ENCODE measurements at places on chromosomes 5 and 9.

- no peak for DNase-seq
These were observed 621 bp downstream of the NR6A1 start for GRCh38 chr9:124770359-124771020.

GRCh38 chr9:133153227-133154096, 10.3 kb downstream of the GBGT1 start:
- no peak for DNase-seq

GRCh38 chr9:37085233-37085632, 35.1 kb upstream of the ZCCHC7 start:
- DNase-seq: no peak

DNA sequence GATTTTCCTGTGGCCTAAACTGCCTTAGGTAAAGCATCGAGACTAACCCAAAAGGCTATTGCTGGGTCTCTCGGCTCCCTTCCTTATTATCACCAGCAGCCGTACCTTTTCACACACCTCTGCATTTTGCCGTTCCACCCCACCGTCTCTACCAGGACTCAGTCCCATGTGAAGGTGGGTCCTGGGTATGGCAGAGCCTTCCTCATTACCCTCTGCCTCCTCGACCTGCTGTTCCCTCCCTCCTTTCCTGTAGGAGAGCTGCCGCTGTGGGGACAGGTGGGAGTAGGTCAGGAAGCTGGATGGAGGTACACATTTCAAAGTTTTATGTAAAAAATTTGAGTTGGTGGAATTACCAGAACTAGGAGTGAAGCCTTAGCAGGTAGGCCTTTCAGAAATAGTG, 1.8 kb downstream of the CCL28 start:
- no peak for DNase-seq

DNA sequence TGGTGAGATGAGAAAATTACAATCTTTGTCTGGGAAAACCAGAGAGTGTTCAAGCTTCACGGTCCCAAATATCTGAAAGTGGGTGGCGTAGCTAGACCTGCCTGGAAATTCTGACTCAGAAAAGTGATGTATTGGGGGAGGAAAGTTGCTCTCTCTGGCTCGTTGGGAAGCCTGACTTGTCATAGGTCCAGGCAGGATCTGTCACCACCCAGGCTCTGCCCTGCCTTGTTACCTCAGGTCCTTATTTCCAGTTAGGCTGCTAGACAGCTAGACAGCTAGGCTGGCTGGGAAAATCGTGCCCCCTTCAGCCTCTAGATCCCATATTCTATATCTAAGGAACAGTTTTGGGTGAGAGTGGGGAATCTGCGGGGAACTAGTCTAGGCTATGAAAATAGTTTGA, 41.0 kb upstream of the HCN1 start:
- DNase-seq: no peak

DNA sequence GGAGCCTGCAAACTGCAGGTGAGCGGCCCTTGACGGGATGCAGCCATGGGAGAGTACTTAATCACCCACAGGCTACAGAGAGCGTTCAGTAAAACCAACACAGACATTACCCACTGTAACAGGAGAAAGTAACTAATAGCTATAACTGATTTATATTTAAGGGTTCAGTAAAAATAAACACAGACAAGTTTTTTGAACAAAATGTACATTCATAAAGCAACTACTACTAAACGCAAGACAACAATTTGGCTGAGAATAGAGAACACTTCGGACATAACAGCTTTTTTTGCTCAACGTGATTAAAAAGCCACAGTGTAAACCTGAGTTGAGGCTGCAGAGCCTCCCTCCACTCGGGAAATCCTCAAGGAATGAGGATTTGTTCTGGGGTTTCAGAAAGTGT, 61.7 kb downstream of the LIFR start:
- no peak for DNase-seq

- no peak for DNase-seq
These were observed 48.4 kb downstream of the IRX2 start for GRCh38 chr5:2703041-2703440.

DNA sequence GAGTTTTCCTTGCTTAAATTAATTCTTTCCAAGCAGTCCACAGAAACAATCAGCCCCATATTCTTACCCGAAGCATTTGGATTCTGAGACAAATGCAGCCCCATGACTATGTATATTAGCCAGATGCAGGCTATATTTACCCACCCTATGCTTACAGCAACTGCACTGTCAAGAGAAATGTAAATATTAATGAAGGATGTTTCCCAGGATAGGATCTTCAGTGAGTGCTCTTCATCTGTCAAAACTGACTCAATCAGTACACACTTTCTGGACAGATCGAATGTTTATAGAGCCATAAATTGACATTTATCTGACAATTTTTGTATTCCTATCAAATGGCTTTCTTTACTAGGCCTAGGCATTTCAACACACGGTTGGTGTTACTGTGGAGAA, 725.3 kb upstream of the SEMA6A start:
- DNase-seq: no peak

DNA sequence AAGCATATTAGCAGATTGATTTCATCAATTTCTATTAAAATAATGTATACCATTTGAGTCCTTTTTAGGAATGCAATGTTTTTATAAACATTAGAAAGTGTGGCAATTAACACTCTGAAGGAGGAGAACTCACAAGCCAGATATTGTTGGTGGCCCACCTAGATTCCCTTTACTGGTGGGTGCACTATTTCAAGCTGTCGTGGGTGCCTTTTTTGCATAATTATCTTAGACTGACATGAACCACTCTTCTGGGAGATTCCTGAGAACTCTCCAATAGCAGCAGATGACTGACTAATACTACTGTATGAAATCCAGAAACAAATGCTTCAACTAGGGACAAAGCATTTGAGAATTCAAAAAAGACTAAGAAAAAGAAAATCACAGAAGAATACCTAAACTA, 526.0 kb downstream of the CDH18 start:
- no peak for DNase-seq

DNA sequence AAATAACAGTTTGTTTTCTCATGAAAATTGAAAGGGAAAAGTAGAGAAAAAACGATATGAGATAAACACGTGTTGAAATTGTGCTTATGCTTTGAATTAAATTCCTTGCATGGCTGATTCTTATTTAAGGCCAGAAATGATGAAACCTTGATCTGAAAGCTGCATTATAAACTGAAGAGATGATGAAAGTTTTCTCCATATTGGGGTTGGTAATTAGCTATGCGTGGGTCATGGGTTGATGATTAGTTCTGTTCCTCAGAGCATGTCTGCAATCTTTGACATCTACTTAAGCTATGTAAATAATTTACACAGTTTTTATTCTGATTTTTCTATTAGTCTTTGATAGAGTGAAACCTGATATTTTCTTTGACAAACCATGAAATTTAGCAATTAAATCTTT, 264.1 kb downstream of the CD180 start:
- DNase-seq: no peak

DNA sequence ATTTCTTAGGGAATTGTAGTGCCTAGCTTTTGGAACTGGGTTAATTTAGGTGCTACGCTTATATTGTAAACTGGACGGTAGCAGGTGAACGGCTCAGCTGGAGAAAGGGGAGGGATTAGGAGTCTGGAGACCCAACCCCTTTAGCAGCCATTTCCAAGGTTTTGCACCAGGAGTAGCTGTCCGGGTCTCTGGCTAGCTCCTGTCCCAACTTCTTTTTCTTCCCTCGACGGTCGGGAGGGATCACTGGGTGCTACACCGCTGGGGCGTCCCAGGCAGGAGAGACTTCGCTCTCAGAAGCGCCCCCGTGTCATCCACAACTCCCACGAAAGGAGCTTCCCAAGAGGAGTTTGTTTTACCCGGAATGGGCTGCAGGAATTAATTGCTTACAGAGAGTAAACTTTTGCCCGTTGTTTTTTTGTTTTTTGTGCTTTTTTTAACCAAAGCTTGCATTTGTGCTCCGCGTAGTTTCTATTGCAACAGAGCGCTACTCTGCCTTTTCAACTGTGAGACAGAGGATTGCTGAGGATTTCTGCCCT, 1640.9 kb upstream of the C9orf72 start:
- DNase-seq: no peak

- DNase-seq: no peak
These were observed 89.6 kb upstream of the CACNA1B start for GRCh38 chr9:137787786-137788505.

All from stimulated activated CD4-positive, alpha-beta T cell treated with anti-CD3 and anti-CD28 coated beads, Interleukin-4, amount 100 ng/mL, for 4 hours (primary cell).